ENCODE measurements at places on chromosomes 6 and 20.

- no peak for DNase-seq
These were observed 30.2 kb upstream of the MAN1A1 start for GRCh38 chr6:119379809-119380208.

- no peak for DNase-seq
These were observed 67.0 kb downstream of the DNAAF9 start for GRCh38 chr20:3340443-3340842.

GRCh38 chr6:18022398-18023231 is 35.2 kb upstream of the KIF13A start:
- no peak for DNase-seq

- no peak for DNase-seq
These were observed 4.1 kb upstream of the MYT1 start for GRCh38 chr20:64160118-64160517.

- no peak for DNase-seq
These were observed 495.6 kb upstream of the PTCHD4 start for GRCh38 chr6:48606618-48607017.

DNA sequence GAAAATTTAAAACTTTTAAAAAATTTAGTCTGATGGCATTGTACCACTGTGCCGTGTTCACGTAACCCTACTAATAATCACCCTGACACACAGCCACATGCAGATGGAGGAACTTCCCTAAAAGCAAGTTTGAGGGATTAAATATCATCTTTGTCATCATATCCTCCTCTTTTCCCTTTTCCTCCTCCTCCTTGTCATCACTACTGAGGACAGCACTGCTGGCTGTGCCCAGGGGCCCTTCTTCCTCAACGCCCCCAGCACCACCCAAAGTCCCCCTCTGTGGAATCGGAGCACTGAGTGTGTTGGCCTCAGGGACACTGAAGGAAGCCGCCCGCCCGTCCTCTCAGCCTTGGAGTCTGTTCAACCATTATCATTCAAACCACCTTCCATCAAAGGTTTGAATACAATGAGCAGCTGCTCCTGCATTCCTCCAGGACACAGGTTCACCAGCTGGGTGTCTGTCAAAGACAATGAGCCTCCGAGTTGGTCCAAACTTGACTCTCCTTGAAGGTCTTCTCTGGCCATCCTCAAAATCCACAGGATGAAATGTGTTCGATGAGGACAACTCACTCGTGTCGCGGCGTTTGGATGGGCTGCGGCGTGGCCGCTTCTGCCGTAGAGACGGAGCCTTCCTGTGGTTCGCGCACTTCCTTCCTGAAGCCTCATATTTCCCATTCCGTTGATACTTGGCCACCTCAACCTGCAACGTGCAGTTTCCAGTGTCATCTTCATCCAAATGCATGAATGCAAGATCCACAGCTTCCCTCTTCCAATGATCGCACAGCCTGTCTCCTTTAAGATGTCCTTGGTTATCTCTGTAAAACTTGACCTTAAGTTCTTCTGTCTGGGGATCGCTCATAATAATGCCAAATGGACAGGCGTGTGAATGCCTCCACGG is 23.3 kb downstream of the NQO2 start:
- no peak for DNase-seq

DNA sequence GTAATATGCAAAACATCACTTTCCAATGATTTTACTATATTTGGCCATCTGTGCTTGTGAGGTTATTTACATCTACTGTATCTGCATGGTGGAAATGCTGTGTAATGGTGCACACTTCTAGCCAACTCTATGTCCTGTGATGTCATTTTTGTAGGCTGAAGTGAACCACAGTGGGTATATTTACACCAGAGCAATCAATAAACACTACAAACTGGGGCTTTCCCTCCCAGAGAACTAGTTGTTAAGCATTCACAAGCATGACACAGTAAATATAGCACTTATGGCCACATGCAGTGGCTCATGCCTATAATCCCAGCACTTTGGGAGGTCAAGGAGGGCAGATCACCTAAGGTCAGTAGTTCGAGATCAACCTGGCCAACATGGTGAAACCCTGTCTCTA is 4.9 kb downstream of the SLC22A2 start:
- no peak for DNase-seq

GRCh38 chr6:70479236-70479635 is 65.9 kb downstream of the FAM135A start:
- no peak for DNase-seq

- no peak for DNase-seq
These were observed 24.4 kb downstream of the UQCC1 start for GRCh38 chr20:35387334-35387733.

DNA sequence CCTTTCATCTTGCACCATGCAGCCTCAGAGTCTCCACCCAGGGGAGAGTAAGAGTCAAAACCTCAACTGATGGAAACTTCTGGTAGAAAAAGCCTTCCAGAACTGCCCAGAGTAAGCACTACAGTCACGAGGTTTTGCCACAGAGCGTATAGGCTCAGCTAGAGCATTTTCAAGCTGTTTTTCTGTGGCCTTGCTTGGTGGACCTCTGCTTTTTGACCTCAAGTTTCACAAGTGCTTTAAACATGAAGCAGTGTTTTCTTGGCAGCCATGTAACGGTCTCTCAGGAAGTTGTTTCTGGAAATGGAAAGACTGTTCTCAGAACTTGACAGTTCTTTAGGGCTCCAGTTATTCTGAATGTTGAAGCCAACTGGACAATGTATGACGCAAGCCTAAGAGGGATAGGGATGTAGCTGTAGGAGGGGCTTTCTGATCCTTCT is 146.5 kb downstream of the ZDHHC14 start:
- DNase-seq: no peak

DNA sequence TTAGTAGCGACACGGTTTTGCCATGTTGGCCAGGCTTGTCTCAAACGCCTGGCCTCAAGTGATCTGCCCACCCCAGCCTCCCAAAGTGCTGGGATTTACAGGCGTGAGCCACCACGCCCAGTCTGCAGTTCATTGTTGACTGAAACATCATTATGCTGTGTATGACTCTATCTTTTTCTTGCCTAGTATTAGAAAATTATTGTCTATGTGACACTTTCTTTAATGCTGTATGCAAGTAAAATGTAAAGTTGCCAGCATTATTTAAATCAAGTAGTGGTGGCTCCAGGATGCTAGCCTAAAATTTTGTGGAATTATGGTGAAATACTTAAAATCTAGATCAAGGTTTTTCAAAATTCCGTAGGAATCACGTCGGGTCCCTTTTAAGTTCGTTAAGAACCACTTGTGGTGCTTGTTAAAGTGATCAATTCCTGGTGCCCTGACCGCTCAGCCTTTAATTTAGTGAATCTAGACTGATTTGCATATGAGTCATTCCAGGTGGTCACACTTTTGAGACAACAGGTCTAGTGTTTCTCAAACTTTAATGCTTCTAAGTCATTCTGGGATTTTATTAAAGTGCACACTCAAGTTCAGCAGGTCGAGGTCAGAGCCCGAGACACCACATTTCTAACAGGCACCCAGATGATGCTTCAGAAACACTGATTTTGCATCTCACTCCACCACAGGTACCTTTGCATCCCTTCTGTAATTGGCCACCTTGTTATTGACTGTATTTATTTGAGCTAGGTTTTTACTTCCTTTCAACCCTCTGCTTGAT is 132.6 kb upstream of the MTHFD1L start:
- DNase-seq: no peak

- no peak for DNase-seq
These were observed 320.5 kb downstream of the DHX35 start for GRCh38 chr20:39282619-39283092.

GRCh38 chr20:51319522-51319921 is 223.0 kb downstream of the NFATC2 start:
- DNase-seq: no peak
